ENCODE measurements at places on chromosomes 7 and 10. TPM values are rescaled to one million over a fixed set of nuclear protein-coding genes. Genes with fewer than 3 reads are reported as not detected.

Gene TFR2
- not detected for total RNA-seq

- no peak for DNase-seq
- no peak overlapping the region for H3K4me3 ChIP-seq
- H3K27me3 ChIP-seq, result no peaks in the 10 kb centered on the region
- H3K27ac ChIP-seq, result no peak overlapping the region
- no peaks in the 10 kb centered on the region for H3K4me1 ChIP-seq
- H3K36me3 ChIP-seq, result no peaks in the 10 kb centered on the region
These were observed 80.5 kb upstream of the TMEM106B start for GRCh38 chr7:12130609-12131008.

Gene KIAA1549
- 3.9 TPM for total RNA-seq

Gene MOSPD3
- 12.6 TPM for total RNA-seq
